GM13977 (cell line): ENCODE measurements at places on chromosomes 12 and 14.

- DNase-seq, result no peak
Measured at GRCh38 chr12:6204533-6205143, 4.4 kb downstream of the CD9 start.

DNA sequence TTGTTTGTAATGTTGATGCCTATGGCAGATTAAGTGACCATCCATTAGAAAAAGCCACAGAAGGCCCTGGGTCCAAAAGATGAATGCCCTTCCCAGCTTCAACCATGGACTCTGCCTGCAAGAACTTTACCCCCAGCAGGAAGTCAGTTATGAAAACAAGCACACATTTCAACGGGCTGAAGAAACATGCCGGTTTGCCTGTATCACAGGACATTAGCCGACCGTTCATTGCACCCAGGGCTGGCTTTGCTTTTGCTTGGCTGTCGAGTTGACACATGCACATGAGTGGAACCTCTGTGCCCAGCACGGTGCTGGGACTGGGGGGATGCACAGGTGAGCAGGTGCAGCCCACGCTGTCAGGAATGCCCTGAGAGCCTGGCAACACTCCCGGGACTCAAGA, 1087.0 kb downstream of the BCL11B start:
- DNase-seq, result no peak

- no peak for DNase-seq
Measured at GRCh38 chr12:67621112-67621511, 27.4 kb upstream of the DYRK2 start.

GRCh38 chr14:61262082-61262481, 19.1 kb downstream of the TMEM30B start:
- no peak for DNase-seq

GRCh38 chr12:109863847-109864712, 16.3 kb downstream of the GLTP start:
- no peak for DNase-seq

DNA sequence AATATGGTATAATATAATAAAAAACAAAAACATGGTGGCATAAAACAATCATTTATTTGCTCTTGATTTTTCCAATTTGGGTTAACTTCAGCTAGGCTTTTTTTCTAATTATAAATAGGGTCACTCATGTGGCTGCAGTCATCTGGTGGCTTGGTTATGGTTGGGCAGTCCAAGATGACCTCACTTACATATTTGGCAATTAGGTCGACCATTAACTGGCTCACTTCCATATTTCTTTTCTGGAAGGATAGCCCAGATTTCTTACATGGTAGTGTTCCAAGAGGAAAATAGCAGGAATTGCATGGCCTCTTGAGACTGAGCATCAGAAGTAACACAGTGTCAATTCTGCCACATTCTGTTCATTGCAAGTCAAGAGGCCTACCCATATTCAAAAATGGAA, 153.4 kb downstream of the FUT8 start:
- no peak for DNase-seq

- peak; percentile 45 for DNase-seq
Measured at GRCh38 chr12:98743362-98743953, 98.4 kb downstream of the APAF1 start.

GRCh38 chr14:99177886-99178835, 93.8 kb downstream of the BCL11B start:
- no peak for DNase-seq

DNA sequence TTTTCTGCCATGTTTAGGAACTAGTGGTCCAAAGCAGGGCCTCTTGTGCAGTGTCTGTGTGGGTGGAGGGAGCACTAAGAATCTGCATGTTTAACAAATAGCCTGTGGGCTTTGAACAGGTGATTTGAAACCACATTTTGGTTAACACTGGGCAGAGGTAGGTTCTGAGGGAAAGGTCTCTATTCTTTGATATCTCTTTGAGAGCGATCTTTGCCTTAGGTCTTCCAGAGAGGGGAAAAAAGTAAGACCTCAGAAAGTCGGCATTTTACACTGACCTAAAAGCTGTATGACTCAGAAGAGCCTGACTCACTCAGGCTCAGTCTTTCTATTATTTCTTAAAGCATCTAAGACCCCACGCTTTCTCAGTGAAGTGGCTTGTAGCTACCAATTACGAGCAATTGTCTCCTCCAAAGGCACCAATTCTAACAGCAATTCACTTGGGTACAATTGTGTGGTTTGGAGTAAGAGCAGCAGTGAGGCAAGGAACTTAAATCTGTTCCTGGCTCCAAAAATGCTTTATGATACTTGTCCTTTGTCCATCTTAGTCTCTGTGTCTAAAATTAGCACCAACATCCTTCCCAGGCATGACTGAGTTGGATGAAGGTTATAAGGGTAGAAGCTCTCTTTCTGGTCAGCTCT, 8.8 kb downstream of the EIF2B2 start:
- no peak for DNase-seq

DNA sequence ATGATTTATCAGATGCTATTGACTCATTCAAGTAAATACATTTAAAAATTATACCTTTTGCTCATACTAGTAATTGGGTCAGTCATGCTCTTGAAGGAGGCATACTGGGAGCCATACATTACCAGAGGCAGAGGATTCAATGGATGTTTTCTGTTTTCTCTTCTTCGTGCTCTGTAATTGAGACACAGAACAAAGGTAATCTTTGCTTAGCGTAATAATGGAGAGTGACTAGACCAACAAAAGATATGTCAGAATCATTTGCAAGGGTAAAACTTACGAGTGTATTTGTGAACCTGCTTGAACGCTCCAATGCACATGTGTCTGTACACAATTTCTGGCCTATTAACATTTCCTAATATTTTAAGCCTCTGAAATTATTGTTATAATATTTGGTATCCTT, 296.4 kb downstream of the FOXG1 start:
- no peak for DNase-seq

GRCh38 chr14:87630846-87631245, 362.1 kb downstream of the GALC start:
- no peak for DNase-seq

GRCh38 chr14:56844406-56845002, 34.2 kb upstream of the OTX2 start:
- DNase-seq, result no peak

DNA sequence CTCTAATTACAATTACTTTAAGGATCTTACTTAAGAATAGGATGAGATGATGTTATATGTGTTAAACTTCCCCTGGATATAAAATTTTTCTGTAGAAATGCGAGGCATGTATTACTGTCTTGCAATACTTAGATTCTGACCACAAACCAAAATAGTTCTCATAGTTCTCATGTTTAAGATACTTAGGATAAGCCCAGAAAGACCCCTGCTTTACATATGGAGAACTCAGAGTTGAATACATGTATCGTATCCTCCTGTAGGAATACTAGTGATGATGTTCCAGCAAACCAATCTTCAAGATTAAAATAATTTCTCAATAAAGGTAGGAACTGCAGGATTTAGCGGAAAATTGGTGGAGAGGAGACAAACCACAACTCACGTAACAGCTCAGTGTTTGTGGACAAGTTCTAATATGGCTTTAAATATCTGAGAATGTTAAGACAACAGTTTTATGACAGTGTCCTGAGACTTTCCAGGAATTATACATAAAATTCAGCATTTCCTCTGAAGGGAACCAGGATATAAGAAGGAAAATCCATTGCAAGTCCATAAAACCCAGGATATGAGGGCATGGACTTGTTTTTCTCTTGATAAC, 114.7 kb upstream of the CRY1 start:
- DNase-seq, result no peak

- no peak for DNase-seq
Measured at GRCh38 chr12:12400793-12401192, 43.9 kb downstream of the BORCS5 start.

- no peak for DNase-seq
Measured at GRCh38 chr12:114480337-114481199, 74.6 kb upstream of the TBX5 start.

DNA sequence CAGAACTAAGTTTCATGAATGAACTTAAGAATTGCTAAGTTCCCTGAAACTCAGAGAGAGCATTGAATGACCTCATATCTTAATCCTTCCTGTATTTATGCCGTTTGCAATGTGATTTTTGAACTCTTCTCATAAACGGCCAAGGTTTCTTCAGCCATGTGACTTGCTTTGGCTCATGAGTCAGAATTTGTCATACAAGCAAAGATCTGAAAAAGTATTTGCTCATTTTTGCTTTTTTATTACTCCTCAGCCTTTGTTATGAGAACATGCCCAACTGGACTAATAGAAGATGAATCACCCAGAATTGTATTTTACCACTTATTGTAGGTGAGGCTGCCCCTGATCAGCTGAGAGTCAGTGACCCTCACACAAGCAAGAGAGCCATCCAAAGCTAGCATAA, 693.8 kb downstream of the BCL11B start:
- no peak for DNase-seq

- DNase-seq, result no peak
Measured at GRCh38 chr12:106296179-106296877, 6.2 kb upstream of the TCP11L2 start.

DNA sequence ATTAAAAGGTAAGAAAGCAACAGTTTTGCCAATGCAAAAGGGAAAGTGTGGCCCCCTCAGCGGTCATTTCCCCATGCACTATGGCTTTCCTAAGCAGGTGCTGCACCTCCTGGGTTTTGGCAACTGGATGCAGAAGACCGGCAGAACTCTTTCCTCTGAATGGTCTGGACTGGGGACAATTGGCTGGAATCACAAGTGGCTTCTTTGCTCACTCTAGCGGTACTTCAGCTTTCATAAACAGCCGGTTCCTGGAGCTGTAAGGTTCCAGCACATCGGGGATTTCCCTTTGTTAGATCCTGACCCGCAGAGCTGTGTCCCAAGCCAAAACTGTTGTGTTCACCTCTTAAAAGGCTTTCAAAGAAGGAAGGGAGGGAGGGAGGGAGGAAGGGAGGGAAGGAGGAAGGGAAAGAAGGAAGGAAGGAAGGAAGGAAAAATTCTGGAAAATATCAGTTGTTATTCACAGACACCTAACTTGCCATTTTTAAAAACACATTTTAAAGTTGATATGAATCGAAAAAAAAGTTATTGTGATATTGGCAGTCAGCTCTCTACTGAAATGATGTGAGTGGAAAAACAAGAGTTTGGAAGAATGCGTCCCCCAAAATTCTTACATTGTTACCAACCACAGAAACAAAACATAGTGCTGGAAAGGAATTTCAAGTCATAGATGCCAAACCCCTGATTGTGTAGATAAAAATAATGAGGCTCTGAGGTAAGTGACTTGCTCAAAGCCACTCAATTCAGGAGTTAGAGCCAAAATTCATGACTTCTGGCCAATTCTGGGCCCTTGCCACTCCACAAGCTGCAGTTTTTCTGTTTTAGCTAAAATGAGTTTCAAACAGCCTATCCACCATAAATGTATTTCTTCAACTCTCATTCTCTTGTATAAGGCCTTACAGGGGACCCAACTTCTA, 220.6 kb upstream of the HMGA2 start:
- DNase-seq, result no peak

GRCh38 chr14:96214793-96215192, 10.2 kb downstream of the BDKRB2 start:
- DNase-seq, result no peak

DNA sequence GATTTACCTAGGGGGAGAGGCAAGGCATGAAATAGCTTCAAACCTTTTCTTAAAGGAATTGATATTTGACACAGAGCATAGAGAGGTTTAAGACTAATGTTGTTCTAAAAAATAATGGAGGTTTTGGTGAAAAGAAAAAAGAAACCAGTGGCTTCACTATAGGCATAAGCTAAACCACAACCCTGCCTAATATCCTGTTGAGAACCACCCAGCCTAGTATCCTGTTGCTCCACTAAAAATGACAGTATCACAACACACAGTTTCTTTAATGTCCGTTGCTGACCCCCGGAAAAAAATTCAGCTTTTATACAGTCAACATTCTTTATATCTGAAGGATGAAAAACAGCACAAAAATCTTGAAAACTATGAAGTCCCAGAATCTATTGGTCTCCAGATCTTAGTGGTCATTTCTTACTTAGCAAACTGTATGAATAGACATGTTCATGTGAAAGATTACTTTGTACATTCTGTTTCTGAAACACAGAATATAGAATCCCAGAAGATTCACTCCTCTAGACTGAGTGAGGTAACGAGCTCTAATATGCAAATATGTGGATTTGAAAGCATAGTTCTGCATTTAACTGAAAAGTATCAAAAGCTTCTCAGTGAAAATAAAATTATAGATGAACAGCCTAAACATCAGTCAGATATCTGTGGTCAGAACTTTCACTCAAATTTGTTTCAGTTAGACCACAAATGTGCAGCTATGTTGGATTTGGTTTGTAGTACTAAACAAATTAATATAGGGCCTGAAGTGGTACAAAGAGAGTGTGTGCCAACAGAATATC, 40.5 kb downstream of the GALC start:
- DNase-seq, result no peak

DNA sequence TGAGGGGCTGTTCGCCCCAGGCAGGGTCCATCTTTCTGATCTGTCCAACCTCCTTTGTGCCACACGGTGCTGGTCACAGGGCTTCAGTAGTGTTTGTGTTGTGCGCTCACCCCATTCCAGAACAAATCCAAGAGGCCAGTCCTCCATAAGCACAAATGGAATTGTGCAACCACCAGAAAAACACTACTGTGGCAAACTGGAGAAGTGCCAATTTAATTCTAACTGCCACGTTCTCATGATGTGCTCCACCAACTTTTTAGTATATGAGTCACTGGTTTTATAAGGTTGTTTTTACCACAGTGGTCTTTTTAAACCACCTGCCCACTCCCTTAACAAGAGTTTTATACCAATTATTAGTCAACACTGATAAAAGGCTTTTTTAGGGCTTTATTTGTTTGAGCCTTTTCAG, 380.2 kb downstream of the NAV3 start:
- DNase-seq, result no peak

- DNase-seq, result no peak
Measured at GRCh38 chr12:107025671-107026070, 38.7 kb upstream of the MTERF2 start.

GRCh38 chr14:69408331-69408960, 10.0 kb downstream of the SLC39A9 start:
- DNase-seq, result no peak

DNA sequence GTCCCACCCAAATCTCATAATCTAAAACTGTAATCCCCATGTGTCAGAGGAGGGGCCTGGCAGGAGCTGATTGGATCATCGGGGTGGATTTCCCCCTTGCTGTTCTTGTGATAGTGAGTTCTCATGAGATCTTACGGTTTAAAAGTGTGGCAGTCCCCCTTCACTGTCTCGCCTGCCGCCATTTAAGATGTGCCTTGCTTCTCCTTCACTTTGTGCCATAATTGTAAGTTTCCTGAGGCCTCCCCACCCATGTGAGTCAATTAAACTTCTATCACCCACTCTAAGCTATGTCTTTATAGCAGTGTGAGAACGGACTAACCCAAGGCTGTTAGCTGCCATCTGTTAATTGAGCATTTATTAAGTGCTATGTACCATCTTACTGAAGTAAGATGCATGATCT, 105.1 kb downstream of the PTPN11 start:
- DNase-seq, result no peak
